ENCODE measurements at places on chromosomes 11 and 22. TPM values are rescaled to one million over a fixed set of nuclear protein-coding genes. Genes with fewer than 3 reads are reported as not detected.
A peak's percentile ranks its signal among the peaks of the same experiment; 100 is the strongest.

Gene NCF4
- 6.3 TPM for total RNA-seq

DNA sequence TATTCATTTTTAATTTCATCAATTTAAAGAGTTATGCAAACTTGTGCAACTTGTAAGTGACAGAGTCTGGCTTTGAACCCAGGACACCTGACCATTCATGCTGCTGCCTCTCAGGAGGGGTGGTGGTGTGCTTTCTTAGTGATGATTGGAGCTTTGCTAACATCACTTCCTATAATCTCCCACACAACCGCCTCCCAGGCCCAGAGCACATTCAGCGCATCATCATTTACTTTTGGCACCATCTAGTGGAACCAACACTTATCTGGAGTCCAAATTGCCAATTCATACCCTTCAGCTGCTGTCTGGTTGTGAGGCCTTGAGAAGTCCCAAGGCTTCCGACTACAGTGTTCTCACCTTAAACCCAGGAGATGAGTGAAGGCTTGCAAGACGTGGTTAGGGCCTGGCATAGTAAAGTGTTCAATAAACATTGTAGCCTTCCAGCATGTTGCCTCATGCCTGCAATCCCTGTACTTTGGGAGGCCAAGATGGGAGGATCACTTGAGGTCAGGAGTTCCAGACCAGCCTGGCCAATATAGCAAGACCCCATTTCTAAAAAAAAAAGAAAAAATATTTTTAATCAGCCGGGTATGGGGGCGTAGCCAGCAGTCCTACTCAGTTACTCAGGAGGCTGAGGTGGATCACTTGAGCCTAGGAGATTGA lies 1.1 kb upstream of the TTLL1 start:
- peak; percentile 53 for DNase-seq

DNA sequence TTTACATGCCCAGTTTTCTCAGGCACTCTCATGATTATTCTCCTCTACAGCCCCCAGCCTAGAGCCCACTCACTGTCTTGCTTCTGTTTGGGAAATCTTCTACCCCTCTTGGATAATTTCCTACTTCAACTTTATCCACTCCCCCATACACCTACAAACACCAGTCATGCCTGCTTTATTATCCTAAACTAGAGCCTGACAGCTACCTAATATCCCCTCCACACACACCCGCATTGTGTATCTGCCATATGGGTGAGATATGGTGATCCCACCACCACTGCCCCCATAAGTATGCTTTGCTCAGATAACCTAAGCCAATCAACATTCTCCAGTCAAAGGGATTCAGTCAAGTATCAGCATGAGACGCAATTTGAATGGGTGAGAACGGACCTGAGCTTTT lies 15.3 kb upstream of the FJX1 start:
- no peak for DNase-seq

DNA sequence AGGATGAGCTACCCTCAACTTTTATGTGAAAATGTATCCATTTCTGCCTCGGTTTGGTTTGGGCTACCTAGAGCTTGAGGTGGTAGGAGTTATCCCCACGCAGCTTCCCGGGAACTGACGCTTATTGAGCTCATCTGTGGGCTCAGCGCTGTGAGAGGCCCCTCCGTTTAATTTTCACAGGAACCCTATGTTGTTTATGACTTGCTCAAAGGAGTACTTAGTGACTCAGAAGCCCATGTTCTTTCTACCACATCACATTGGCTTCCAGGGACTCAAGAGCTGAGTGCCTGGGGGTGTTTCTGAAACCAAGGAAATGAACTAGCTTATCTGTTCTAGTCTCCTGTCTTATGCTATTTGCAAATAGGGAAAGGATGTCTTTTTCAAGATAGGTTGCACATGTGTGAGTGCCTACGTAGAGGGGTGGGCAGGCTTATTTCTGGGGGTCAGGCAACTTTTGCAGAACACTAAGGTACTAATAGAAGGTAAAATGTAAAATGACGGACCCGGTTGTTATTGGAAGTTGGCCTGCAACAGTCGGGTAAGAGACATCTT lies 40.5 kb downstream of the MICAL2 start:
- DNase-seq, result no peak

GRCh38 chr22:41047801-41048211 lies 44.6 kb upstream of the EP300 start:
- no peak for DNase-seq

DNA sequence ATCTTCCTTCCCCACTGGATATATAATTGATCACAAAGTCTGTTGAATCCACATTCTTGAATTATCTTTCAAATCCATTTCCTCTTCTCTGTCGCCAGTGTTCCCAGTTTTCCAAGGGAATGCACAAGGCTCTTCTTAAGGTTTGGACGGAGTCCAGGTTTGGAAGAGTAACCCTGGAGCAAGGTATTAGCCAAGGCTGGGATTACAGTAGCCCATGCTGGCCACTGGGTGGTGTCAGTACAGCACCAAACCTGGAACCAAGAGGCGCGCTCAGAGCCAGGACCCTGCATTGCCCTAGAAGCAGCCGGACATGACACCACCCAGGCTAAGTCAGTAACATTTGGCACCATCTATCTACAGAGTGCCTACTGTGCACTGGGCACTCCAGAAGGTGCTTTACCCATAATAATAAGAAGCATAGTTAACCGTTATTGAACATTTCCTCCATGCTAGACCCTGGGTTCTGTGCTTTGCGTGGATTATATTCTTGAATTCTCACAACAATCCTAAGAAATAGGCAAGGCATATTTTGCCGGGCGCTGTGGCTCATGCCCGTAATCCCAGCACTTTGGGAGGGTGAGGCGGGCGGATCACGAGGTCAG lies 48.0 kb upstream of the CLPB start:
- peak; percentile 43 for DNase-seq

DNA sequence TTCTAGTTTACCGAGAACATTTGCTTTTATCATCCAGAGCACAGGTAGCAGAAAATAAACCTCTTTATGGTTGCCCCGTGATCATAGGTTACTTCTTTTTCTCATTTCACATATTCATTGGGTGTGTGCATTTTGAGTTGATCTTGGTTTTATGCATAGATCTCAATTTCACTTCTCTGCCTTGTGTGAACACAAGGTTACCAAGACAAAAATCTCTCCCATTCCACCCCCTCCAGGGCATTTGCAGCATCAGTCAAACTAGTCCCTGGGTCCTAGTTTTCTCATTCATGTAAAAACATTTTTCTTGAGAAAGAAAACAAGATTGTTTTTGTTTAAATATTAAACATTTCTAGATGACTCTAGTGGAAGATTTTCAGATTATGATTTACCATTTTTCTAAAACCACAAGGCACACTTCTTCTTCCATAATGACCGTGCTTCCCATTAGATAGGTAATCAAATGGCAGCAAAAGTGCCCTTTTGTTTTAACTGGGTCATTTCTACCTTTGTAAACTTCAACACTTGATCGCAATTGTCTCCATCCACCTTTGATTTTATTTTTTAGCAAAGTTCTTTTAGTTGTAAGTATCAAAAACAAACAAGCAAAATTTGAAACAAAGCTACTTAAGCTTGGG lies 526.6 kb upstream of the CADM1 start:
- no peak for DNase-seq

DNA sequence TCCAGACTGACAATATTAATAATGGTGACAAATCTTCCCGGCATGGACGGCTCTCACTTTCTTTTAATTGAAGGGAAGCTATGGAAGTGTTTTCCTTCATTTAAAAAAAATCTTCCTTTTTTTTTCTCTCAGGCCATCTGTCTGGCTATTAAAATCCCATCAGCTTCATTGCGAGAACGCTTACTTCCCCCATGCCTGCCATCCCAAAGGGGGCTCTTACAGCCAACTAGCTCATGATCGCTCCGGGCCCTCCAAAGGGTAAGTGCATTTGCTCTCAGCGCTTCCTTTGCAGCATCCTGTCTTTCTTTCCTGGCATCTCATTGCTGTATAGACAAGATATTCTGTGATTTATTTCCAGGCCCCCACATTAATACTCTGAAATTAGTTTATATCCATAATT lies 20.7 kb downstream of the CACNG2 start:
- no peak for DNase-seq

- DNase-seq, result no peak
Measured at GRCh38 chr11:79393362-79394043, 47.3 kb downstream of the TENM4 start.

GRCh38 chr11:117588166-117588810 lies 208.7 kb downstream of the DSCAML1 start:
- DNase-seq, result no peak

GRCh38 chr11:35917676-35918075 lies 26.2 kb upstream of the LDLRAD3 start:
- DNase-seq, result no peak

- DNase-seq, result no peak
Measured at GRCh38 chr11:118139578-118139977, 13.0 kb downstream of the SCN4B start.

DNA sequence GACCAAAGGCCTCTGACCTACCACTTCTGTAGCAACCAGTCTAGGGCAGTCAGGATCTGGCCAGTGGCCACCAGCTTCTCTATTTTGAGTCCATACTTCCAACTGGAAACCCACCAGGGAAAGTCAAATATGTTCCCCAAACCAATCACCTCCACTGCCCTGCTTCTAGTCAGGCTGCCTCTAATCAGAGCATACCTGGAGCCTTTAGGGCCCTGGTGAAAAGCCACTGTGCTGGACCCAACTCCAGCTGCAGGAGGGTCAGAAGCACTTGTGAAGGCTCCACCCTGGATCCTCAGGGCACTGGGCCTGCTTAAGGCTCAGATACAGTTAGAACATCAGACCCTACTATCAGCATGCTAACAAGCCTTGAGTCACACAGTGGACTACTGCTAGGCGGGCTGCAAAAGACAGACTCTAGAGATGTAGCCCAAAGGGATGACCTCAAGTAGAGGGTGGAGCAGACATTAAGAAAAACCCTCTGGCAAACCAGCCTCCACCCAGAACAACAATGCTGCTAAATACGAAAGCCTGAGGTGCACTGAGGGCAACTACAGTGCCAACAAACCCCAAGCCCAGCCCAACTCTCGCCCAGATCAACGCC lies 69.2 kb downstream of the DGCR2 start:
- DNase-seq, result no peak

- no peak for DNase-seq
Measured at GRCh38 chr11:128965485-128965884, 22.8 kb upstream of the TP53AIP1 start.

- peak; percentile 48 for DNase-seq
Measured at GRCh38 chr11:63762654-63763495, 5.7 kb downstream of the ZFTA start.

DNA sequence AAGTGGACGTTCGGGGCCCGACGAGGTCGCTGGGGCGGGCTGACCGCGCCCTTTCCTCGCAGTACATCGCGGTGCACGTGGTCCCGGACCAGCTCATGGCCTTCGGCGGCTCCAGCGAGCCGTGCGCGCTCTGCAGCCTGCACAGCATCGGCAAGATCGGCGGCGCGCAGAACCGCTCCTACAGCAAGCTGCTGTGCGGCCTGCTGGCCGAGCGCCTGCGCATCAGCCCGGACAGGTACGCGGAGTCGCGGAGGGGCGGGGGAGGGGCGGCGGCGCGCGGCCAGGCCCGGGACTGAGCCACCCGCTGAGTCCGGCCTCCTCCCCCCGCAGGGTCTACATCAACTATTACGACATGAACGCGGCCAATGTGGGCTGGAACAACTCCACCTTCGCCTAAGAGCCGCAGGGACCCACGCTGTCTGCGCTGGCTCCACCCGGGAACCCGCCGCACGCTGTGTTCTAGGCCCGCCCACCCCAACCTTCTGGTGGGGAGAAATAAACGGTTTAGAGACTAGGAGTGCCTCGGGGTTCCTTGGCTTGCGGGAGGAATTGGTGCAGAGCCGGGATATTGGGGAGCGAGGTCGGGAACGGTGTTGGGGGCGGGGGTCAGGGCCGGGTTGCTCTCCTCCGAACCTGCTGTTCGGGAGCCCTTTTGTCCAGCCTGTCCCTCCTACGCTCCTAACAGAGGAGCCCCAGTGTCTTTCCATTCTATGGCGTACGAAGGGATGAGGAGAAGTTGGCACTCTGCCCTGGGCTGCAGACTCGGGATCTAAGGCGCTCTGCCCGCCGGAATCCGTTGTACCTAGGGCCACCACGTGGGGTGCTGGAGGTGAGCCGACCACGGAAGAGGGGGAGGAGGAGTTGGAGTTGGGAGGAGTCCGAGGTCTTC lies 771 bp downstream of the MIF start:
- peak; percentile 85 for DNase-seq

Measured in left colon (tissue), 2 donors.